Neural cell (in vitro differentiated cells): ENCODE measurements at places on chromosomes 3 and 15. TPM values are rescaled to one million over a fixed set of nuclear protein-coding genes. Genes with fewer than 3 reads are reported as not detected.

Gene ZPLD1
- 0.50 TPM in 1 of 2 replicates, not detected in the other for polyA plus RNA-seq

Gene ARGFX
- polyA plus RNA-seq, result not detected in 2 replicates

Gene ACP3
- polyA plus RNA-seq, result not detected in 2 replicates

Gene PFN2
- 527 and 542 TPM in 2 replicates for polyA plus RNA-seq

Gene FBXL22
- 0.28 and 0.41 TPM in 2 replicates for polyA plus RNA-seq

Gene CLDN16
- not detected in 2 replicates for polyA plus RNA-seq

Gene SNX22
- 0.38 and 0.73 TPM in 2 replicates for polyA plus RNA-seq

Gene RPP25
- 2.8 and 4.5 TPM in 2 replicates for polyA plus RNA-seq

Gene CCDC51
- polyA plus RNA-seq, result 27.2 and 29.0 TPM in 2 replicates

Gene PLA1A
- polyA plus RNA-seq, result not detected in 2 replicates

Gene OR5K1
- polyA plus RNA-seq, result not detected in 2 replicates

Gene MYZAP
- 0.16 TPM in 1 of 2 replicates, not detected in the other for polyA plus RNA-seq

Gene C15orf62
- polyA plus RNA-seq, result not detected in 2 replicates

Gene SCN11A
- polyA plus RNA-seq, result 2.2 and 2.8 TPM in 2 replicates

Gene TGM4
- not detected in 2 replicates for polyA plus RNA-seq

Gene SNTN
- not detected in 2 replicates for polyA plus RNA-seq

Gene NR1I2
- 0.53 and 0.72 TPM in 2 replicates for polyA plus RNA-seq

Gene SENP2
- polyA plus RNA-seq, result 34.1 and 40.1 TPM in 2 replicates
